ENCODE measurements at places on chromosomes 12 and 14. TPM values are rescaled to one million over a fixed set of nuclear protein-coding genes. Genes with fewer than 3 reads are reported as not detected.

Gene BIN2
- not detected for total RNA-seq

Gene ADAM20
- 1.3 TPM for total RNA-seq

Gene CABP1
- 2.1 TPM for total RNA-seq

Gene CRIP1
- total RNA-seq: 3.3 TPM

Gene DHH
- total RNA-seq: under 0.01 TPM

Gene KRT82
- not detected for total RNA-seq

Gene GPRC5A
- 25.9 TPM for total RNA-seq

Gene NUMB
- total RNA-seq: 19.2 TPM

Gene SLC6A12
- total RNA-seq: not detected

Gene CCDC196
- total RNA-seq: not detected

Gene C12orf50
- not detected for total RNA-seq

Gene FAM181A
- not detected for total RNA-seq

Gene CELA1
- total RNA-seq: not detected

Gene CNTN1
- 0.65 TPM for total RNA-seq

Gene LRTM2
- total RNA-seq: not detected

Gene EEA1
- 21.9 TPM for total RNA-seq

Gene SERPINA4
- not detected for total RNA-seq

Gene RGS6
- total RNA-seq: not detected

Gene PRICKLE1
- 4.3 TPM for total RNA-seq

Gene TGM1
- 1.6 TPM for total RNA-seq

Gene ACSM4
- not detected for total RNA-seq

Gene CPNE8
- total RNA-seq: 6.7 TPM

Gene DEGS2
- total RNA-seq: 0.46 TPM

Gene AKAP3
- 1.5 TPM for total RNA-seq

Gene SAMD15
- total RNA-seq: 3.1 TPM

Gene KRT75
- total RNA-seq: not detected

Gene FOXN4
- total RNA-seq: not detected

Gene PTGER2
- total RNA-seq: 6.6 TPM

Gene CCDC198
- not detected for total RNA-seq

Gene ACSS3
- 22.3 TPM for total RNA-seq

Gene WASHC3
- total RNA-seq: 114 TPM

Gene FGF23
- total RNA-seq: not detected

Gene MAP3K9
- total RNA-seq: 0.14 TPM

Gene GPX2
- not detected for total RNA-seq

Gene LBHD2
- total RNA-seq: not detected

Gene RAPGEF3
- total RNA-seq: 2.1 TPM

Gene MTERF2
- 4.8 TPM for total RNA-seq

Gene BEST3
- not detected for total RNA-seq

Gene TCL1B
- not detected for total RNA-seq

Gene CIDEB
- total RNA-seq: 1.8 TPM

Gene KRT3
- total RNA-seq: not detected

Gene APOF
- not detected for total RNA-seq

Gene TEX52
- total RNA-seq: not detected

Gene ATP2B1
- total RNA-seq: 106 TPM

Gene GLI1
- 0.18 TPM for total RNA-seq

Gene LRRC23
- 9.5 TPM for total RNA-seq

Gene CCDC184
- 0.43 TPM for total RNA-seq

Gene P2RX7
- 1.7 TPM for total RNA-seq

Gene MMP19
- total RNA-seq: 5.9 TPM

Gene KCNA1
- total RNA-seq: not detected

Gene IFNG-AS1
- not detected for total RNA-seq

Gene CDKL1
- total RNA-seq: 7.1 TPM
